Daoy (cell line): ENCODE measurements at places on chromosomes 16 and 17.

- peak; percentile 77 for DNase-seq
Measured at GRCh38 chr16:1078579-1079021, 6.1 kb downstream of the SSTR5 start.

GRCh38 chr16:8848939-8849391 lies 19.8 kb downstream of the CARHSP1 start:
- DNase-seq = peak; percentile 66

DNA sequence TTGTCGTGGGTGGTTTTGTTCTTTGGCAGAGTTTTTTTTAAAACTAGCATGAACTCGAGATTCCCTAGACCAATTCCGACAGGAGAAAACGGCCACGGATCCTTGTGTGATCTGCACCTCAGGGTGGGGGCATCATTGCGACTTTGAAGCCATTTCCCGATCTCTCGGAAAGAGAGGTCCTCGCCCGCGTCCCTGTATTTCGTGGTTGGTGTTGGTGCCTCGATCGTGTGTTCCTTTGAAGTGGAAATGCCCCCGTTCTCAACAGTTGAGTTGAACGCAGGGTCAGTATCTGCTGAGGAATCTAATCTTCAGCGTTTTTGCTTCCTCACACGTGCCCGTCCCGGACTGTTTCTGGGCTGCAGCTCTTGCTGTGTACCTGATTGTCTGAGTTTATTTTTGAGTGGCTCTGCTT lies 1.1 kb downstream of the CRAMP1 start:
- no peak for DNase-seq

GRCh38 chr16:4018391-4018790 lies 97.9 kb downstream of the ADCY9 start:
- peak; percentile 23 for DNase-seq

GRCh38 chr16:65991149-65991701 lies 375.3 kb upstream of the CDH5 start:
- no peak for DNase-seq

- no peak for DNase-seq
Measured at GRCh38 chr16:74770831-74771526, 3.6 kb downstream of the FA2H start.

GRCh38 chr17:75131278-75132017 lies at the start of gene NT5C:
Gene NT5C (minus strand): TSS chr17:75131742. CDS start chr17:75131707, 35 bp downstream.
- peak; percentile 91 for DNase-seq
